Skin of body (tissue), 3 donors: ENCODE measurements at places on chromosomes 11 and 22. TPM values are rescaled to one million over a fixed set of nuclear protein-coding genes. Genes with fewer than 3 reads are reported as not detected.

Gene TSPAN32
- total RNA-seq, result 1.2 TPM

- DNase-seq, result peak; percentile 79
Measured at GRCh38 chr11:66842896-66843775, at the start of gene RCE1. Gene RCE1 (plus strand): TSS chr11:66843441. CDS start chr11:66843456, 15 bp downstream.

GRCh38 chr11:103499710-103500340 lies 390.6 kb downstream of the DYNC2H1 start:
- no peak for DNase-seq

Gene C22orf31
- 0.20 TPM for total RNA-seq

Gene C1QTNF6
- total RNA-seq, result 15.0 TPM

DNA sequence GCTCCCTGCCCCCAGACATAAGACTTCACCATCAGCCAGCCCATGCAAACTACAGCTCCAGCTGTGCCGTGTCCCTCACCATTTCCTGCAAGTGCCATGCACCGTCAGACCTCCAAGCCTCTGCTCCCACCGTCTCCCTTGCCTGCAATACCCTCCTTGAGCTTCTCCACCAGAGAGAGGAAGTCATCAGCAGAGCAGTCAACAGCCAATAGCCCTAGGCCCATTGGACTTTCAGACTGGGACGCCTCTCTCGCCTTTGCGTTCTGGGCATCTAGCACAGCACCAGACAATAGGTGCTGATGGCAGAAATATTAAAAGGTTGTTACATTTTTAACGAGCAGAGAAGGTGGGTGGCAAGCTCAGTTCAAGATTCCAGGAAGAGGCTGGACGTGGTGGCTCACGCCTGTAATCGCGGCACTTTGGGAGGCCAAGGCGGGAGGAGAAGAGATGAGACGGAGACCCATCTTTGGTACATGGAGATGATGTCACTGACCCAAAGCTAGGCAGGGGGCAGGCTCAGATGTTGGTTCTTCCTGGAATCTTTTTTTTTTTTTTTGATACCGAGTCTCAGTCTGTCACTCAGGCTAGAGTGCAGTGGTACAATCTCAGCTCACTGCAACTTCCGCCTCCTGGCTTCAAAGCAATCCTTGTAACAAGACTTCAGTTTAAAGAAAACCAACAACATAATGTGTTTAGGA lies 31.9 kb downstream of the SCGB1A1 start:
- no peak for DNase-seq

Gene CERK
- 21.7 TPM for total RNA-seq
